ENCODE measurements at places on chromosomes 4 and X.

DNA sequence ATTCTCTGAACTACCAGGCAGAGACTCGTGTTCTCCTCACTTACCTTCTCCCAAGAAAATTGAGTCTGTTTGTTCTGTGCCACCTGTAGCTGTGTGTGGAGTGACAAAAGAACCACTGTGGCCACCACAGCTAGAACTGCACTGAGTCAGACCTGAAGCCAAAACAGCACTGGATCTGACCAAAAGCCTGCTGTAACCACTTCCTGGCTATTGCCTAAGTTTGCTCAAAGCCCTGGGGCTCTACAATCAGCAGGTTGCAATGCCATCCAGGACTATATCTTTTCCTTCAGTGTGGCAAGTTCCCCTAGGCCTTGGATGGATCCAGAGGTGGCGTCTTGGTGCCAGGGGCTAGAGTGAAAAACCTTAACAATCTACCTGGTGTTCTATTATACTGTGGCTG lies 449.1 kb downstream of the FAM133A start:
- DNase-seq = no peak

DNA sequence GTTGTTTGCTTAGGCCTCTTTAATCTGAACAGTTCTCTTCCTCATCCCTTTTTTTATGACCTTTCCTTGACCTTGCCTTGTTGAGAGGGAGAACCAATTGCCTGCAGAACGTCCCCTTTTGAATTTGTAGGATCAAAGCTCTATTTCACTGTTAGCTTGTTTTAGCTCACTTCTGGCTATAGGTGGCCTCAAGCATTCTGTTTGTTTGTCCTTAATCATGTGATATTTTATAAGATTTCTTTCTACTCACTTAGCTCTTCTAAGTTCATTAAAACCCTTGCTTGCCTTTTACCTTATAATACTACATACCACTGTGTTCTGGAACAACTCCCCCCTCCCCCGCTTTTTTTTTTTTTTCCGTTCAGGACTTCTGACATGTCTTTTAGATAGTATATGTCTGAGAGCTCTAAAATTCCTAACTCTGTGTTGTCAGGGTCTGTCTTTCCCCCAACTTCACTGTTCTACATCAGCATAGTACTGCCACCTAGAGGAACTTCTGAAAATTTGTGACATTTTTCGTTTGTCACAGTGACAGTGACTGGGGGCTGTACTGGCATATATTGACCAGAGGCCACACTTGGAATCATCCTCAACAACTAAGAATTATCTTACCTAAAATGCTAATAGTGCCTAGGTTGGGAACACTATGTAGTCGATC lies 128.5 kb downstream of the LARP7 start:
- no peak for DNase-seq

- no peak for DNase-seq
These were observed 10.0 kb upstream of the LNX1 start for GRCh38 chr4:53601251-53601764.

DNA sequence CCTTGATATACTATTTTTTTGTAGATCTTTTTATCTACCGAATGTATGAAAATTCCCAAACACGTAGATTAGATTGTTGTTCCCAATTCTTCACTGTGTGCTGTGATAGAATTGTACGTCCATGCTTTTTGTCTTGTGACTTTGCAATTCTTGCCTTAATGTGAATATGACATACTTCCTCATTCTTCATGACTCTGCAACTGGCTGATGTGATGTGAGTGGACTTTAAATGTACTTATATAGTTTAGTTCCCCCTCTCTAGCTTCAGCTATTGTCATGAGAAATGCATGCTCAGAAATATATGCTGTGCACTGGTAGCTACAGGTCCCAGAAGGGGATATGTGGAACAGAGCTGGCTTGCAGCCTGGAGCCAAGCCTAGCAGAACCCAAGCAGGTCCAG lies 89.4 kb downstream of the FTHL17 start:
- no peak for DNase-seq

DNA sequence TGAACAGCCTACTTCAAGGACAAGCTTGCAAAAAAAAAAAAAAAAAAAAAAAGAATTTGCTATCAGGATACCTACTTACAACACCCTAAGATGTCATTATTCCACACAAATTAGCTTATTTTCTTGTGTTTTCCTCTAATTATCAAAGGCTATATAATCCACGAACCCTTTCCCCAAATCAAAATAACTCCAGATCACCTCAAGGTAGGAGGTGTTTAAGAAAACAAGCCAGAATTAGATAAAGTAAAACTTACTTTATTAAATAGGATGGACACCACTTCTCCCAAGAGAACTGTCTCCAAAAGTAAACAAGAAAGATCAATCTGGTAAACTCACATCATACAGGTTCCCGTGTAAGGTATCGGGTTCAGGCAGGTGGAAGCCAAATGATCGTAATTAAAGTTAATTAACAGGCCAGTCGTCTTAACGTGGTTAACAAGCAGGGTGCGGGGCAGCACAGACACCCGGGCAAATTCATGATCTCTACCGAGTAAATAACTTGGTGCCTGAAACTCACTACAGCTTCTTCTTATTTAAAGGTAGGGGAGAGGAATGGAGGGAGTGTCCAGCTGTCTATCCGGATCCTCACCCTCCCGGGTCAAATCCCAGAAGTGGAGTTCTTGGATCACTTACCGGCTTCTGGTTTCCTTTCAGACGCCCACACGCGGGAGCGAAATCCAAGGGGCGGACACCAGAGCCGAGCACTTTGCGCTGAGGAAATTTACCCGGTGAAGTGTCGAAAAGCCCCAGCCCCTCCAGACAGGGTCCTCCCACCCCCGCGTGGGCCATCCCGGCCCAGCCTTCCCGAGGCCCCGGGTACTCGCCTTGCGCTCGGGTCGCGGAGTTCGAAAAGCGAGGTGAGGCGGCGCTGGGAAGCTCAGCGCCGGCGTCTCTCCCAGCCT lies 708 bp downstream of the ARAP2 start:
- DNase-seq = peak; percentile 57

GRCh38 chr4:83207497-83208101 lies 77.0 kb downstream of the COQ2 start:
- peak; percentile 86 for DNase-seq

DNA sequence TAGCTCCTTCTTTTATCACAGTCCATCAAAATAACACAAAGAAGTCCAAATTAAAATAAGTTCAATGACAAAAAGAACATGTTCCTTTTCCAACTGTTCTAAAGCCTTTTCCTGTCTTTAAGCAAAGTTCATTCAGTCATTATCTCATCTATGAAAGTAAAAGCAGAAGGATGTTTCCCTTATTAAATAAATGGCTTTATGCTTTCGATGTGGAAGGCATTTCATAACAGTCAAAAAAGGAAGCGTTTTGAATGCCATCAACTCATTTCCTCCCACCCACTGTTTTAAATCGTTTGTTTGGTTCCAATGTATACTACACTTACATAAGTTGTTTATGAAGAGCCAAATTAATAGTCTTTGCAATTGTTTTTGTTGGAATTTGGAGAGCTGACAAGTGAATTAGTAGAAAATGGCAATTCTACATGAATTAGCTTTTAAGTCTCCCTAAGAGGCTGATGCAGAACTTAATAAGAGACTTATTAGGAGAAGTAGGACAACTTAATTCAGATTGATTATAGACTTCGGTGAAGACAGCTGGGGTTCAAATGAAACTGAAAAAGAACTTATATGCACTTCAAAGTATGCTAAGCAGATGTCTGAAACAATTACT lies 392.6 kb upstream of the FTHL17 start:
- DNase-seq = no peak

GRCh38 chr4:109414938-109415337 lies 18.7 kb upstream of the SEC24B start:
- no peak for DNase-seq

DNA sequence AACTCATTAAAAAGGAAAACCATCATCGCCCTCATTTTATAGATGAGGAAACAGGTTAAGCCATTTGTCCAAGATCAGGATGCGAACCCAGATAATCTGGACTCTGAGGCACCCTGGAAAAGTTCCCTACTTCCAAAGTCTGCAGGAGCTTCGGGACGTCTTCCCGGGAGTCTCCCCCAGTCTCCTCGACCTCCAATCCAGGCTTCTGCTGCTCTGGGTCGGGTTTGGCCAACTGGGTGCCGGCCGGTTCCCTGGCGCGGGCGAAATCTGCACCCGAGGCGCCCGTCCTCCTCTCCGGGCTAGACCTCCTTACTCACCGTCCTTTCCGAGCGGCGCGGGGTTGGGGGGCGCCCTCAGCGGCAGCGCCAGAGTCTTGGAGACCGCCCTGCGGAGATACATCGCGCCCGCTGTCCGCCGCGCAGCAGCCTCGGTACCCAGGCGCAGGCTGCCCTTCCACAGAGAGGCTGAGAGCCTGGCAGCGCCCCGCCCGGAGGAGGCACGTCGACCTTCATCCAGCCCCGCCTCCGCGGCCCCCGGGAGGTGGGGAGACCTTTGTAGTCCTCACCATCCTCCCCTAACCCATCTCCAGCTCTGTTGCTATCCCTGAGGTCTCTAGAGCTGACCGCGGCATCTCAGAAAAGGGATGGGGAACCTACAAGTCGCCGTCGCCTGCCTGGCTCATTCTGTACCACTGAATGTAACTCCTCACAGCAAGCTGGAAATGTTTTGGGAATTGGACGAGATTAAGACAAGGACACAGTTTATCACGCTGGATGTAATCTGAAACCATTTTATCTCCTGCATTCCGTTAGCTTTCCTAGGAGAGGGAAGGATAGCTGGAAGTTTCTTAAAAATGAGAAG lies at the start of gene MGARP:
Gene MGARP, minus strand, starts transcription at position 466 of the 861 bp plus-strand sequence. Its CDS starts 67 bp downstream, at position 399.
- no peak for DNase-seq
